ENCODE measurements at places on chromosomes 11 and 22.

DNA sequence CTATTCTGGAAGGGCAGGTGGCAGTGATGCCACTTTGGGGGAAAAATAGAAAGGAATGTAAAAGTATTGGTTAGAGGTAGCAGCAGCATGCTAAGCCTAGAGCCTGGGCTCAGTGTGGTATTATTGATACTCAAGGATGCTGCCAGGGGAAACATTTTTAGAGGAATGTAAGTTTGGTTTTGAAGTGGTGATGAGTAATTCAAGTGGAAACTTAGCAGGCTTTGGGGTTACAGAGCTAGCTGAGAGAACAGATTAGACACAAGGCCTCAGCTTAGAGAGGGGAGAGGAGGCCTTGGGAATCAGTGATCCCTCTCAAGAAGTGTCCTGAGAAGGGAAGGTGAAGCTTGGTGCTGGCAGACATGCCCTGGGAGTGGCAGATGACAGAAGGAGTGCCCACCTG, 32.9 kb upstream of the DDI1 start:
- DNase-seq = no peak

DNA sequence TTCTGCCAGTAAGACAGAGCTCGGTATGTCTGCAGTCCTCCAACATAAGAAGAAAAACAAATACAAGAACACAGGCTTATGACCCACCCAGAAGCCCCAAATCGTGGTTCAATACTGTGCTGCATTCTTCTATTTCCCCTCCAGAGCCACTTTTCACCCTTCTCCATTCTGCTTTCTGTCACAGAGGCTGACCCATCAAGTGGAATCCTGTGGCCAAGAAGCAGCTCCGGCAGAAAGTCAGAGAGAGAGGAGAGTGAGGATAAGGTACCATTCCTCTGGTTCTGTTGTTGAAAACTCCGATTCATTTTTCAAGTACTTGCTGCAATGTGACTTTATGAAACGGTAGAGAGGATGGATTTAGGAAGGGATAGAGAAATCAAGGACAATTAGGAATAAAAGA, 30.4 kb downstream of the PGM2L1 start:
- no peak for DNase-seq

GRCh38 chr22:37435970-37436603, 8.8 kb upstream of the ELFN2 start:
- DNase-seq = no peak

GRCh38 chr11:34149786-34150185, 44.4 kb downstream of the NAT10 start:
- DNase-seq = no peak

GRCh38 chr11:25655636-25656035, 676.3 kb upstream of the ANO3 start:
- DNase-seq = no peak

DNA sequence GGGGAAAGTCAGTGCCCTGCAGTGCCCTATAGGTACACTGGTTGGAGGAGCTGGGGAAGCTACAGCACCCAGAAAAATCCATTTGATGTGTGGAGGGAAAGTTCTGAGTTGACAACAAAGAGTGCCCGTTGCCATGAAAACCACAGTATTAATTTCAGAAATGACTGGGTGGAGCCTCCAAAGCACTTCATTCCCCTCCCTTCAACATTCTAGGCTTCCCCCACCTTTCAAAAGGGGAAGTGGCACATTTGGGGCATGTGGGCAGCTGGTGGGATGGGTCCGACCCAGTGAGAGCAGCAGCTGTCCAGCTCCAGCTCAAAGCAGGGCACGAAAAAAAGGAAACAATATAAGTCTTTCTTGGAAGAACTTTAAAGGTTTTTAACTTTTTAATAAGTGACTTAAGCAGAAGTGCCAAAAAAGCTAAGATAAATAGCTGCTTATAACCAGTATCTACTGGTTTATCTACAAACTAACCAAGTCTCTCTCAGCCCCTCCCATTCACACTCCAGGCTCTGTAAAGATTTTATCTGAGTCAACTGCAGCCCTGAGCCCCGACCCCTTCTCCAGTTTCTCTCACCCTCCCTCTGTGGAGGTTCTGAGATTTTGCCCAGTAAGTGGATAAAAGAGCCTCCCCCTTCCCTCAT, 9.0 kb upstream of the AHNAK start:
- no peak for DNase-seq

- no peak for DNase-seq
These were observed 90.7 kb downstream of the ETS1 start for GRCh38 chr11:128496692-128497060.

DNA sequence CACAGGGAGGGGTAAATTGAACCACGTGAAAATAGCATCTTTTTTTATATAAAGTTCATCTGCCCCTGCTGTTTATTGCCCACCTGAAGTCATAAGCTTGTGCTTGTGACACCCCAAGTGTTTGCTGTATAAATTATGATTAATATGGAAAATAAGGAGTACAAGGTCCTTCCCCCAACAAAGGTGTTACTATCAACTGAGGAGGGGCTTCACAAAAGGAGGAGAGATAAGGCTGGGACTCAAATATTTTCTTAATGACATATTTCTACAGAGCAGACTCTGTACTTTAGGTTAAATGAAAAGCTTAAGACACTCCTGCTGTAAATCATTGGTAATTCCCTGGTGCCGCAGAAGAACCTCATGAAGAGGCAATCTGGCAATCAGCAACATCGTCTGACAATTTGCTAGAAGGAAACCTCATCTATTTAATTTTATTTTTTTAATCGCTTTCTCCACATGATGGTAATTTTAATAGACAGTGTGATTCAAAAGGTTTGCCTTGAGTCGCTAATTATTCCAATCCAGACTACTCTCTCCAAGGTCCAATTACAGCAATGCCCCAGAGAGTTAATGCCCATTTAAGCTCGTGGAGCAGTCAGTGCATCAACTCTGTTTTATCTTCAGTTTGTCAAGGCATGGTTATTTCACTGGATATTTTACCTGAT, 1432.4 kb downstream of the FAM181B start:
- DNase-seq = no peak

- no peak for DNase-seq
These were observed 24.3 kb upstream of the PICK1 start for GRCh38 chr22:38032681-38033521.

- no peak for DNase-seq
These were observed 71.4 kb upstream of the SEZ6L start for GRCh38 chr22:26097840-26098239.

- no peak for DNase-seq
These were observed 21.3 kb downstream of the CBX7 start for GRCh38 chr22:39130892-39131855.

DNA sequence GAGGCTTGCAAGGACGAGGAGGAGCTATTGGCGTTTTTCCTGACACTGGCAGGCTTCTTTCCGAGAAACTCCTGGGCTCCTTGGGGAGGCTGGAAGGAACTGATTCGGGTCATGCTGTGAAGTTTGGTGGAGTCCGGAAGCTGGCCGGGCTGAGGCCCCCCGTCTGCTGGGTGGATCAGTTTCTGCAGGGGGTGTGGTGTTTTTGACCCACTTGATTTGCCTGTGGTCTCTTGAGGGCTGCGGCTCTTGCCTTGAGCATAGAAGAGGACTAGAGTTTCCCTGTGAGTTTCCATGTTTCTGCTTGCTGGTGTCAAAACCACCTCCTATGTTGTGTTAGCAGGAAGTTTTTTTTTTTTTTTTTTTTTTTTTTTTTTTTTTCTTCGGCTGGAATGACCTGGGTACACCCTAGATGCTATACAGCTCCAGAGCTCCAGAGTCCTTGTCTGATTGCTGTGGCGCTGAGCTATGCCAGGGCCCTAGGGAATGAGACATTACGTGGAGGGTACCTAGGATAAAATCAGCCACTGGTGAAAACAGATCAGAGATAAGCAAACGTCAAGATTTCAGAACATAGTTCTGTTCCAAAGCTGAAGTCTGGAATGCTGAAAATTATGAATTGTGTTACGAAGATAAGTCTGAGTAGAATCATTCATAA, 728 bp downstream of the TBC1D22A start:
- no peak for DNase-seq

DNA sequence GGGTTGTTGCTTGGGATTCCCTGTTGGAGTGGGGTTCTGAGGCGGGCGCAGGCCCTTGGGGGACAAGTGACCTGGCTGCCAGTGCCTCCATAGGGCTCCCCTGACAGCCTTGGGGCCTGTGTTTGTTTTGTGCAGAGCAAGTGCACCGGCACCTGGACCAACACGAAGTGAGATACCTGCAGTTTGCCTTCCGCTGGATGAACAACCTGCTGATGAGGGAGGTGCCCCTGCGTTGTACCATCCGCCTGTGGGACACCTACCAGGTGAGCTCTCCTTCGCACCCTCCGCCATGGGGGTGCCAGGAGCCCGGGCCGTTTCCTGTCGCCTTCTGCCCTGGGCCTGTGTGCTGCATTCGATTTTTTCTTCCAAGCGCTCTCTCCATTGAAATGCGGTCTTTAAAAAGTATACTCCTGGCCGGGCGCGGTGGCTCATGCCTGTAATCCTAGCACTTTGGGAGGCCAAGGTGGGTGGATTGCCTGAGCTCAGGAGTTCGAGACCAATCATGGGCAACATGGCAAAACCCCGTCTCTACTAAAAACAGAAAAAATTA, 274.6 kb downstream of the TBC1D22A start:
- no peak for DNase-seq

- DNase-seq = peak; percentile 49
These were observed 726.7 kb downstream of the METTL15 start for GRCh38 chr11:28834877-28835276.

DNA sequence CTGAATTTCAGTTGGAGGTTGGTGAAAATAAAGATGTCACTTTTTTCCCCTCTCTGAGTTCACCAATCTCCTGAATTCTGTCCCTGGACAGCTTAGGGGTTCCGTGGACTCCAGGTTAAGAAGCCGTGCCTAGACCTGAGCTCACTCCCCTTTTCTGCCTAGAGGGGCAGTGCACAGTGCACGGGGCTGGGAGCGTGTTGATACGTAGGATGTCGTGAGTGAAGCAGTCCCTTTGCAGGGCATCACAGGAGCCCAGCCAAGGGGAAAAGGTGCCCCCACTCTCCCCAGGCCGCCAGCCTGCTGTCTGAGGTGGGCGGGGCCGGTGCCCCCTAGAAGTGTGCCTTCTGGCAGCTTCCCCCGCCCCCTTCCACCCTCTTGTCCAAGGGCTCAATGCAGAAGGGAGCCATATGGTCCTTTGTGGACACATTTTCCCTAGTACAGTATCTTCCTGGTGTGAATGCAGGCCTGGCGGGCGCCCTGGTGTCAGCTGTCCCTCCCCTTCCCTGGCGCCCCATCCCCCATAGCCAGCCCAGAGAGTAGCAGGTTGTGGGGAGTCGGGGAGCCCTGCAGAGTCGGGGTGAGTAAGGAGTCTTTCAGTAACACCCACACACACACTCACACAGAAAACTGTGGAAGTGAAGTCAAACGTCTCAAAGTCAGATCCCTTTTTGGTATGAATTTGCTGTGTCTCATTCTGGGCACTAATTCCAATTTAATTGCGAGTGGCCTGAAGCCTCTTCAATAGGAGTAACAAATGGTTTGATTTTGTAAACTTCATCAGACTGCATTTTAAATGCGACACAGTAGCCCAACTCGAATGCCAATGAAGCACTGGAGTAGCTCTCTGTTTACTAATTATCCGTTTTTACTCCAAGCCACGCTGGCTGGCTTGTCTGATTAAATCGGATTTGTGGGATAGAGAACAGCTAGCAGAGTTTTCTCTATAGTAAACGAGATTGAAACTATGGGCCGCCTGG, 67.5 kb upstream of the NNMT start:
- DNase-seq = no peak

DNA sequence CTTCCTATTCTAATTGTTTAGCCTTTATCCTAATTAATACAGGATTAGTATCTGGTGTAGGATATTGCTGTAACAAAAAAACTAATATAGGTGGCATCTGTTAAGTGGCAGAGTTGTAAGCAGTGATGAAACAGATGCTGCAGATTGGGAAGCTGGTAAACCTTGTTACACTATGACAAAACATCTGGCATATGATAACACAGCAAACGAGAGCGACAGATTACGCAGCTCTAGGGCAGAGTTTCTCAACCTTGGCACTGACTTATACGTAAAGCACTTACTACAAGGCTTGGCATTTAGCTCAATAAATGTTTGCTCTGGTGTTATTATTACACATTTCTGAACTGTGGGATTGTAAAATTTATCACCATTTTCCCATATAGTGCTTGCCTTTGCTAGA, 137.0 kb downstream of the ATG16L2 start:
- no peak for DNase-seq

GRCh38 chr11:134413826-134414731, 2.0 kb upstream of the B3GAT1 start:
- no peak for DNase-seq

GRCh38 chr22:23533328-23533762, 46.7 kb downstream of the IGLL1 start:
- no peak for DNase-seq

- no peak for DNase-seq
These were observed 106.4 kb downstream of the SYN3 start for GRCh38 chr22:32951807-32952153.

DNA sequence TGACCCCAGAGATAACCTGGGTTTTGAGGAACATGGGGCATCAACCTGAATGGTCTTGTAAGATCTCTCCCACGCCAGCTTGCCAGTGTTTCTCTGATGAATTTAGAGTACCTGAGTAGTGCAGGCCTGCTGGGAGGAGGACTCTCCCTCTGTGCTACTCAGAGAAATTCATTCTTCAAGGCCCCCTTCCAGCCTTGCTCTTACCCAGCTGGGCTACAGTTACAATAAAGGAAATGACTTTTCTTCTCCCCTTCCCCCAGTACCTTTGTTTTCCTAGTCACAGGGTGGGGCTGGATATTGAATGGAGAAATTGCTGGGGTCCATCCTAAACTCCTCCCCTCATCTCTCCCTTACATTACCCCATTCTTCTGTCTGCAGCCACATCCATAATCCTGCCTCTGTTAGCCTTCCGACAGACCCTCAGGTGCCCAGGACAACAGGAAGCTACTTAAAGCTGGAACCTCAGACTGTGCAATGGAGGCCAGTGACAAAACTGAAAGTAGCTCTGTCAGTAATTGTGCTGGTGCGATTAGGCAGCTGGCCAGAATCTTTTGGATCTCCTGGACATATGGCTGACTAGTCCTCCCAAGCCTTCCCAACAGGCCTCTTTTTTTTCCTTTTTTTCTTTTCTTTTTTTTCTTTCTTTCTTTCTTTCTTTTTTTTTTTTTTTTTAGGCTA, 17.4 kb downstream of the LIMK2 start:
- DNase-seq = no peak

DNA sequence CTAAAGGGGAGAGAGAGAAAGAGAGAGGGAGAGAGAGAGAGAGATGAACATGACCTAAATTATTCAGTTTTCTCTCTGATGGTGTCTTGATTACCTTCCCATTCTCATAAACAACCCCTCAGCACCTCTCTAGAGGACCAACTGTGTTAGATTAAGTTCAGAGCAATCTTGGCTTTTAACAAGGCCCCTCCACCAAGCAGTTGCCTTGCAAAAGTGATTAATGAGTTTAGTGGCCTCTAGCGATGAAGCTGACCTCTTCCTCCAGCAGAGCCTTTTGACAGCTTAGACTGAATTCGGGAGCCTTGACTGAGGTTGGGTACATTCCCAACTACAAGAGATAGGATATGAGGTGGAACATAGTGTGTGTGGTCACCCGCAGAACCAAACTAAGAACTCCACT, 66.1 kb downstream of the ARL14EP start:
- DNase-seq = no peak

Measured in GM04503 (cell line).